ENCODE measurements at places on chromosomes 16 and 17.
A peak's percentile ranks its signal among the peaks of the same experiment; 100 is the strongest.

- DNase-seq: no peak
Observed at GRCh38 chr17:48915459-48916282, 7.5 kb downstream of the UBE2Z start.

GRCh38 chr16:89199241-89200123, 855 bp downstream of the SLC22A31 start:
- DNase-seq: peak; percentile 52

DNA sequence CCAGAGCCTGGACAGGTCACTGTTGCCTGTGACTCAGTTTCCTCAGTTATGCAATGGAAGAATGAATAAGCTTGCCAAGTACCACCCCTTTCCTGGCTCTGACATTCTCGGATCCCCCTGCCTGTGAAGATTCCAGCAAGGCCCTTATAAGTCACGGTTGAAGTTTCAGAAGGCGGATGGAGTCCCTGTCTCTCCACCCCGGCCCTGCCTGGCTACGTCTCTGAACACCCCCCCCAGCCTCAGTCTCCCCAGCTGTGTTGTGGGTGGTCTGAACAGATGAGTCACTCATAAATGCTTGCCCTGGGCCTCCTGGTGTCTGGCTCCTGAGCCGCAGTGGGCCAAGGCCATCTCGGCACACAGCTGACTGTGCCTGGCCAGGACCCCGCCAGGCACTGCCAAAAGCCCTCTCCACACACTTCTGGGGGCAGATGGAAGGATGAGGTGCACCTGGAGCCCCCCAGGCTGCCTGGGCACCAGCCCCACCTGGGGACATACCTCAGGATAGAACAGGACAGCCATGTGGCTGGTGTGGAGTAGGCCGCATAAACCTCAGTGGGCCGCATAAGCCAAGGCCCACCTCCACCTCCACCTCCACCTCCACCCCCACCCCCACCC, 15.4 kb downstream of the VASN start:
- DNase-seq: no peak

- DNase-seq: peak; percentile 37
Observed at GRCh38 chr16:28834873-28835863, 11.0 kb downstream of the TUFM start.

- DNase-seq: peak; percentile 95
Observed at GRCh38 chr17:73952480-73953205, 250.8 kb upstream of the RPL38 start.

- DNase-seq: peak; percentile 40
Observed at GRCh38 chr17:68613739-68614298, 12.7 kb upstream of the FAM20A start.

DNA sequence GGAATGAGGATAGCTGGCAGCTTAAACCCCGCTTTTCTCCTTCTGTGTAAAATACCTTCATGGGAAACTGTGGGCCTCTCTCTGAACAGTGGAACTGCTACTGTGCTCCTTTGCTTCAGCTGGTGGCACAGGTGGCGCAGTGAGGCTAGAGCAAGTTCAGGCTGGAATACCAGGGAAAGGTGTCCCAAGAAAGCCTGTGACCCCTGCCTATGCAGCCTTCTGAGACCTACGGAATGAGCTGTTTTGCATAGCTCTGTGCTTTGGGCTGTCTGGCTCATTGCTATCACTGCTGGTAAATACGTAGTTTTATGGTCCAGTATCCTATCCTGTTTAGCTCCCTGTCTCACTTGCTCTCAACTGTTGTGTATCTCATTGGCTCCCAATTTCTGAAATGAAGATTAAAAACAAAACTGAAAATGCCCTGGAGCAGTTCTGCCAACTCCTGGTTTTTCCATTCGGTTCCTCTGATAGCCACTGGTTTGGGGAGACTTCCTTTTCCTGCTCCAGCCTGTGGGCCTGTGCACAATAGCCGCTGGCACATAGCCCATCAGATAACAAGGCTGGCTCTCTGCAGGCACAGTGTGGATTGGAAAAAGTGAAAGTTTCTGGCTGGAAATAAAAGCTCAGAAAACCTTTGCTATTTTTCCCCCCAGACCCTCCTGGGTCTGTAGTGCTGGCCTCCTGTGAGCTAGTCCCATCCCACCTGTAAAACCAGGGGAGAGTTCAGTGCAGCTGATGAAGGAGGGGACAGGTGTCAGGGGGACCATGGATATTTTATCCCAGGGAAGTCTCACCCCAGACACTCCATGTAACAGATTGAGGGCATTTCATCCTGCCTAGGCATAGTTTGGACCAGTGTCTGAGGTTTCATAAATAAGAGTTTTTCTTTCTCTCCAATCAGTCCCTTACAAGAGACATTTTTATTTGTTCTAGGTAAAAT, 24.0 kb downstream of the LIMD2 start:
- DNase-seq: no peak

DNA sequence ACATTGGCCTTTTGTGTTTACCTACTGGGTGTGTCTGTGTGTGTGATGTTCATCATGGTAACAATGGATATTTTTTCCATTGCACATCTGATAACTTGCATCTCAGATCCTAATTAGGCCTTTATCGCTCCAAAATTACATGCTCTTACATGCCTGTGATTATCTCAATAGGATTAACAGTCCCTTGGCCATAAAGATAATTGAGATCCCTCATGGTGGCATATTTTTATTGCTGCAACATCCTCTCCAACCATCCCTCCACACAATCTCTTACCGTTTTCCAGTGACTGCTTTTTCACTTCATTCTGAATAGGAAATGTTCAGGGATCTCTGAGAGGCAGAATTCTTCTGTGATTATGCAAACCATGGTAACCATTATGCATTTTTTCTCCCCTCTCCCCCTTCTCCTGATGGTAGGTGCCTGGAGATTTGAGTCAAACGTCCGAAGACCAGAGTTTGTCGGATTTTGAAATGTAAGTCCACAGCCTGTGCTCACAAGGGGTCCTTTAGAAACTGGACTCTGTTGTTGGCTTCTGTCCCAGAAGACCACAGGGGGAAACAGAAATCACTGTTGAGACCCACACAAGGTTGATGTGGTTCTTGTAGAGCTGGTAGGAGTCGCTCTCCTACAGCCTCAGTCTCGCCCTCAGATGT, 405.5 kb downstream of the CPPED1 start:
- DNase-seq: no peak

- no peak for DNase-seq
Observed at GRCh38 chr16:19690196-19690595, 27.8 kb downstream of the KNOP1 start.
